MCF 10A (cell line): ENCODE measurements at places on chromosomes 6 and 20. TPM values are rescaled to one million over a fixed set of nuclear protein-coding genes. Genes with fewer than 3 reads are reported as not detected.
A peak's percentile ranks its signal among the peaks of the same experiment; 100 is the strongest.

Gene SNX21
- 8.5 and 13.9 TPM in 2 replicates for total RNA-seq

Gene PTK7
- total RNA-seq: 42.6 and 48.4 TPM in 2 replicates

Gene CD24
- 7.2 and 10.4 TPM in 2 replicates for total RNA-seq

DNA sequence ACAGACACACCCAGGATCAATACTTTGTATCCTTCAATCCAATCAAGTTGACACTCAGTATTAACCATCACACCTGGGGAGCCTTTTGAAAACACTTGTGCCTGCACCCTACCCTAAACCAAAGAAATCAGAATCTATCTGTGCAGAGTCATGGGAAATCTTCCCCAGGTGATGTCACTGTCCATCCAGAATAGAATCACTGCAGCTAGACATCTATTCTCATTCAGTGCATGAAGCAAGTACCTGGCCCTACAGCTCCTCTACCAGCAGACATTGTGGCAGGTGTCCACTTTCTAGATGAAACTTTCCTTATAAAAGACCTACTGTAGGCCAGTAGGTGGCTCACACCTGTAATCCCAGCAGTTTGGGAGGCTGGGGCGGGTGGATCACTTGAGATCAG, 262.4 kb upstream of the MARCKS start:
- peak; percentile 14 for DNase-seq
- no peak overlapping the region for H3K4me3 ChIP-seq
- no peaks in the 10 kb centered on the region for H3K27me3 ChIP-seq
- H3K36me3 ChIP-seq: no peaks in the 10 kb centered on the region
- H3K4me1 ChIP-seq: no peaks in the 10 kb centered on the region

DNA sequence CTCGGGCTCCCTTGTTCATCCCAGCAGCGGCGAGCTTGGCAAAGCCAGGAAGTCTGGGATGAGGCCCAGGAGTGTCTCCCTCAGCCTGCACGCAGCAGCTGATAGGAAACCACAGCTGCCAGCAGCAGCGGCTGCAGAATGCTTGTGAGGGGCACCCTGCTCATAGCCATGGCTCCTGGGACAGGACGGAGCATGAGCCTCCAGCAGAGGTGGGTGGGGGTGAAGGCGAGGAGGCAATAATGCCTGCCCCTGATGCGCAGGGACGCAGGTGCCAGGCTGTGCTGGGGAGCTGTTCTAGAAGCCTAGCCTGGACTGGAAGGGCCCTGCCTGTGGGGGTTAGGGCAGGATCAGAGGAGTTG, 157.9 kb downstream of the CD83 start:
- H3K27me3 ChIP-seq: no peaks in the 10 kb centered on the region
- H3K4me1 ChIP-seq: peaks cover 40% of the 10 kb centered on the region
- no peaks in the 10 kb centered on the region for H3K36me3 ChIP-seq
- no peak overlapping the region for H3K4me3 ChIP-seq
- no peak for DNase-seq

DNA sequence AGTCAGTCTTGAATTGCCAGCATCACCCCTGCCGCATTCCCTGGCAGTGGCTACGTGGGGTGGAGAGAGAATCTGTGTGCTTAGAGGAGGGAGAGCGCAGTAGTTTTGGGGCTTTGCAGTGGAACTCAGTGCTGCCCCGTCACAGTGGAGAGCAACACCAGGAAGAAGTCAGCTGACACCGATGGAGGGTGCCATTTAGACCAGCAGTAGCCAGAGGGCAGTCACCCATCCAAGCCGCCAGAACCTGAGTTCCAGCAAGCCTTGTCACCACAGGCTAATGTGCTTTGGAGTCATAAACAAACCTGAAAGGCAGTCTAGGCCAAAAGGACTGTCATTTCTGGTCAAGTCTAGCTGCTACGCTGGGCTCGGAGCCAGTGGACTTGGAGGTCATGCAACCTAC, 22.0 kb upstream of the PERP start:
- no peaks in the 10 kb centered on the region for H3K27me3 ChIP-seq
- H3K4me1 ChIP-seq: no peaks in the 10 kb centered on the region
- DNase-seq: no peak

- no peak overlapping the region for H3K4me3 ChIP-seq
- no peaks in the 10 kb centered on the region for H3K4me1 ChIP-seq
- no peaks in the 10 kb centered on the region for H3K27me3 ChIP-seq
- H3K27ac ChIP-seq: no peak overlapping the region
- peaks cover 80% of the 10 kb centered on the region for H3K36me3 ChIP-seq
Observed at GRCh38 chr6:160102956-160103824, 18.4 kb upstream of the SLC22A1 start.

DNA sequence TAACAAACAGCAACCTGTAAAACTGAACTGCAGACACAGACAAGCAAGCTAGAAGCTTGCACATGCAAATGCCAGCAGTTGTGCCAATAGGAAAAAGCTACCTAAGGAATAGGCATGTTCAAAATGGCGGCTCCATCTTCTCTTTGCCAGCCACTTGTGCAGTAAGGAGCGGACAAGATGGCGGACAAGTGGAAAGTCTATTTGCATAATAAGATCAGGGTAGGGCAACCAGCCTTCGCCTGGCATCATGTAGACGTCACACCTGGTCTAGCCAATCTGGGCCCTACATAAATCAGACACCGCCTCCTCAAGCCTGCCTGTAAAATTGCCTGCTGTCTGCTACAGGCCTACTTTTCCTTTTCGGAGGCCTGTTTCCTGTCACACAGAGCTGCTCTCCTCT, 18.0 kb downstream of the C6orf52 start:
- DNase-seq: no peak
- H3K36me3 ChIP-seq: no peaks in the 10 kb centered on the region
- no peaks in the 10 kb centered on the region for H3K27me3 ChIP-seq
- H3K4me1 ChIP-seq: no peaks in the 10 kb centered on the region
- no peak overlapping the region for H3K4me3 ChIP-seq

DNA sequence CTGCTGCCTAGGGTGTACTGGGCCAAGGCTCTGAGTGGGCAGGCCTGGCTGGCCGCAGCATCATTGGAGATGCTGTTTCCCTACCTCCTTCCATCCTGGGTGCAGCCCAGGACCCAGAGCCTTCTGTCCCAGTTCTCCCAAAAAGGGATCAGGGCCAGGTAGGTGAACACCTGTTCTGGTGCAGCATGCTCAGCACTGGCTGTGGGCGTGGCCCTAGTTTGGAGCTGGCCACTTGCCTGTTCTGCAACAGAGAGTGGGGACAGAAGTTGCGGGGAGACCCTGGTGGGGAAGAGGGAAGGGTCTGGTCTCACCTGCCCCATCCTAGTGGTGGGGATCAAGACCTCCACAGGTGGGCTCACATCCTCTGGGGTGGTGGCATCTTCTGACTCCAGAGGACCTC, 1.4 kb upstream of the ARMC12 start:
- DNase-seq: no peak
- no peaks in the 10 kb centered on the region for H3K27me3 ChIP-seq
- no peak overlapping the region for H3K27ac ChIP-seq
- no peaks in the 10 kb centered on the region for H3K36me3 ChIP-seq
- H3K4me1 ChIP-seq: peaks cover 40% of the 10 kb centered on the region

DNA sequence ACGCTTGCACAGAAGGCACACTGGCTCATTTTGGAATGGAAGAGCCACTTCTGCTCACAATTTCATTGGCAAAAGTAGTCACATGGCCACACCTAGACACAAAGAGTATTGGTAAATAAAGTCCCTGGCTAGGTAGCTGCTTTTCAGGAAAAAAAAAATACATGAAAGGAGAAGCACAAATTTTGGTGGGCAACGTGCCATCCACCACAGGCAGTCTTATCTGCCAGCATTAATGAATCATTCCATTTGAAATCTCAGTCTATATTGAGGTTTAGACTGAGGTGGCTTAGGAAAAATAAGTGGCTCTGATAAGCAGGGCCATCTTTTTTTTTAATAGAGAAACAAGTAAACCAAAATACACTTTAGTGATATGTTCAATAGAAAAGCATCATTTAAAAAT, 44.3 kb downstream of the ADGRB3 start:
- no peak overlapping the region for H3K4me3 ChIP-seq
- H3K27ac ChIP-seq: no peak overlapping the region
- no peaks in the 10 kb centered on the region for H3K36me3 ChIP-seq

DNA sequence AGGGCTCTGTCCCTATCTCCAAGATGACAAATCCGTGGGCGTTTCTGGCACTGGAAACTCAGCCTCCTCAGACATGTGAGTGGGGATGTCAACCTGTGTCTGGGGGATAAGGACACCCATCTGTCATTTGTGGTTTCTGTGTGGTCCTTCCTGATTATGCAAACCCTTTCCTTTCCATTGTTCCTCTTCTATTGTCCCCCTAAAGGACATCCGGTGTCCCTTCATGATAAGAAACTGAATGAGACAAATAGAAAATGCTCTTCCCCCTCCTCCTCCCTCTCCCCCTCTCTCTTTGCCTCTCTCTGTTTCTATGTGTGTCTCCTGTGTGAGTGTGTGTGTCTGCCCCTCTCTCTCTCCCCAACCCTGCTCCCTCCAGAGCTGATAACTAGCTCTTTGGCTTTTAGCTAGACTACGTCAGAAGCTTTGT, 11.5 kb upstream of the GLP1R start:
- no peaks in the 10 kb centered on the region for H3K4me1 ChIP-seq
- H3K36me3 ChIP-seq: no peaks in the 10 kb centered on the region
- H3K27me3 ChIP-seq: peaks cover 71% of the 10 kb centered on the region
- no peak overlapping the region for H3K4me3 ChIP-seq
- no peak overlapping the region for H3K27ac ChIP-seq

- DNase-seq: no peak
- H3K27me3 ChIP-seq: no peaks in the 10 kb centered on the region
- H3K36me3 ChIP-seq: no peaks in the 10 kb centered on the region
- H3K4me1 ChIP-seq: peaks cover 5% of the 10 kb centered on the region
- no peak overlapping the region for H3K27ac ChIP-seq
Observed at GRCh38 chr6:38564301-38564700, 75.4 kb downstream of the BTBD9 start.
